ENCODE measurements at places on chromosomes 3 and 15.

DNA sequence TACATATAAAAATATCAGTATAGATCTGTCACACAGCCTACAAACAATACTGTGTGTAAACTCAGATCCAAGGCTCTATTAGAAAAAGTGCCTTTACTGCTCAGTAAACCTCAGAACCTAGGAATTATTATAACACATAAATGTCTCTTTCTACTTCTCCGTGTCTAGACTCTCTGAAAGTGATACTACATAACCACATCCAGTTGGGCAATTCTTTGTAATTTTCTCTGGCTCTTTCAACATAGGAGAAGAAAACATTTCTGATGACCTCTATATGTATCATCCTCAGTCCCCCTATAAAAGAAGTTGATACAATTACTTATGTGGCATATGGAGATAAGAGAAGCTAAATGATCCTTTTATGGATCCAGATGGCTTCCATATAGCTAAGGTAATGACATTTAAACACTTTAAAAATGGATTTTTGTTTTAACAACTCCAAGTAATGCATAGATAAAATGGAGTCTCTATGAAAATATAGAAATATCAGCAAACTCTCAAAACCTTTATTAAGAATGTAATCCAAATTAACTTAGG, 104.5 kb downstream of the LSAMP start:
- DNase-seq: no peak

GRCh38 chr3:194137008-194137505, 1.1 kb downstream of the HES1 start:
- DNase-seq: no peak

- DNase-seq: no peak
Measured at GRCh38 chr15:101807345-101807945, 4.1 kb downstream of the OR4F6 start.

DNA sequence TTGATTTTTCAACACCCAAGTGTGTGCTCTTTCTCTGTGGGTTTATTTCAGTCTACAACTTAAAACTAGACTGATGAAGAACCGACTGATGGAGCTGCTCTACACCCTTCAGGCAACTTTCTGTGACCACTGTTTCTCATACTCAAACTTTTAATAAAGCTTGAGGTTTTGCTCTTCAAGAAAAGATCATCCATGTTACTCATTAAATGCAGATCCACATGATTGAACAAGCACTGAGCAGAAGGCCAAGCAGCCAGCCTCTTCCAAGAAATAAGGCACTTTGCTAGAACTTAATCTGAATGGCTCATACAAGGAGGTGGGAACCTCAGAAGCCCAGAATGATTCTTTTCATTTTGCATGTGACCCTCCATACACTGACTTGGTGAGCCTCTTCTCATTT, 8.7 kb downstream of the SLC27A2 start:
- DNase-seq: no peak

- DNase-seq: no peak
Measured at GRCh38 chr3:189305412-189305811, 133.6 kb downstream of the TPRG1 start.

GRCh38 chr15:66850078-66850991, 148.3 kb downstream of the SMAD6 start:
- DNase-seq: no peak

- no peak for DNase-seq
Measured at GRCh38 chr3:71087143-71088018, 496.1 kb downstream of the FOXP1 start.

GRCh38 chr3:114730397-114730796, 416.7 kb downstream of the ZBTB20 start:
- DNase-seq: no peak

DNA sequence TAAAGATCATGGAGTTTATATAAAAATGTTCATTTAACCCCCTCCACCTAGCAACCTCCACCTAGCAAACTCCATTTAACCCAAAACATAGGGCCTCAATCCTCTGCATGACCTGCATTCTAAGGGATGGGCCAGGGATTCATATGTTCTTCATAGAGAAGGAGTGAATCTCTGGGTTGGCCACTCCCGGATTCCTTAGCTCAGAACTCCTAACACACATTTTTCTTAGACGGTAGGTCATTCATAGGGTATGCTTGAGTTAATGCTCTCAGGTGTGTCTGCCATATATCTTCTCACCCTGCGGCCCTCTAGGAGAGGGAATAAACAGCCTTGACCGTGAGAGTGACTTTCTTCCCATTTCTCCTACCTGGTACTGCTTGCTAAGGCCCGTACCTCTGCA, 102.0 kb upstream of the IGSF10 start:
- DNase-seq: no peak

GRCh38 chr3:46091741-46092701, 64.7 kb upstream of the XCR1 start:
- no peak for DNase-seq

DNA sequence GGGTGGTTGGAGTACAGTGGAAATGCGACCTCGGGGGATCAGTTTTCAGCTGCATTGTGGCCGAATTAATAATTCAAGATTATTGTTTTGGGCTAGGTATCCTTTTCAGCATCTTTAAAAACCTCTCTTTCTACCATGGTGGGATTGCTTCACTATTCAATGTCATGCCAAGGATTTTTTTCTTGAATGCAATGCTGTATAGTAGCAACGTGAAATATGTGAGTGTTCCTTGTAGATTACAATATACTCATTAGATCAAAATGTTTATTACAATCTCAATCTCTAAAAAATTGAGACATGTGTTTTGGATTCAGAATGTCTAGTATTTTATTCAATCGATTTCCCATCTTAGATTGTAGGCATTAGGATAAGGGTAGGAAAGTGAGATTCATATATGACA, 586.5 kb upstream of the TBL1XR1 start:
- no peak for DNase-seq

- no peak for DNase-seq
Measured at GRCh38 chr3:118536764-118537163, 497.9 kb downstream of the IGSF11 start.

DNA sequence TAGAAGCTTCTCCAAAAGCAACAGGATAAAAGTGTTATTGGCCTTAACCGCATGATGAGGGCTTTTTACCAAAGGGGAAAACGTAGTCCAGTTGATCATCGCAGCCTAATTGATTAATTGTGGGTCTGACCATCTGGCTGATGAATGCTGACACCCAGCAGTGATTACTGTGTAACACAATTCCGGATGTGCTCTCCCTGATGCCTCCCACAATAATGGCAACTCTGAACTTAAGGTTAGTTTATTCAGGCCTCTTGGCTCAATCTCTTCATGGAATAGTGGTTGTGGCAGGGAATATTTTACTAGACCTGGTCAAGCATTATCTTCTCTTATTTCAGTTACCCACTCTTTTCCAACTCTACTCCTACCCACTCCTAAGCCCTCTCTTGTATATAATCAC, 332.9 kb downstream of the TIGIT start:
- DNase-seq: no peak

DNA sequence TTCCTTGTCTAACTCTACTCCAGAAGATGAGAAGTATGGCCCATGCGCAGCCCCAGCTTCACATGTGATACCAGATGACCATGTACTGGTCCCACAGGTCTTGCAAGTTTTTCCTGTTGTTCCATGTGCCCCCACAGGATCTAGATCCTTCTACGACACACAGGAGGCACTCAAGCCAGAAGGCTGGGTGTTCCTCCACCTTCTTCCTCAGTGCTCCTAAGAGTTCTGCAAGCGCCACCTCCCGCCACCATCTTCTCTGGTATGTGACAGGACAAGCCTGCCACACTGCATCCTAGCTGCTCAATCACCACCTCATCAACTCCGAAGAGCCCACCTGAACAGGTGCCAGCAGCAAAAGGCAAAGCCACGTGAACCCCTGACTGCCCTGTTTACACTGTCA, 43.1 kb downstream of the XXYLT1 start:
- no peak for DNase-seq

DNA sequence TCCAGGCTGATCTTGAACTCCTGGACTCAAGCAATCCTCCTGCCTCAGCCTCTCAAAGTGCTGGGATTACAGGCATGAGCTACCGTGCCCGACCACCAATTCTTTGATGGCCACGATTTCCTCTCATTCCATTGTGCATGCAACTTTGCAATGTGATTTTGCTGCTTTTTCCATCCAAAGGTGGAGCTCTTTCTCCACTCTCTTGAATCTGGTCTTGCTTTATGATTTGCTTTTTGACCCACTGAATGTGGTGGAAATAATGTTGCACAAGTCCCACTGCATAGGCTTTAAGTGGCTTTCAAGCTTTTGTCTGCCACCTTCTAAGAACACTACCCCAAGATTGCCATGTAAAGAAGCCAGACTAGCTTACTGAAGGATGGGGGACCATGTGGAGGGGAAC, 10.6 kb downstream of the RPS27L start:
- no peak for DNase-seq

- no peak for DNase-seq
Measured at GRCh38 chr3:156250550-156250949, 130.2 kb downstream of the KCNAB1 start.

DNA sequence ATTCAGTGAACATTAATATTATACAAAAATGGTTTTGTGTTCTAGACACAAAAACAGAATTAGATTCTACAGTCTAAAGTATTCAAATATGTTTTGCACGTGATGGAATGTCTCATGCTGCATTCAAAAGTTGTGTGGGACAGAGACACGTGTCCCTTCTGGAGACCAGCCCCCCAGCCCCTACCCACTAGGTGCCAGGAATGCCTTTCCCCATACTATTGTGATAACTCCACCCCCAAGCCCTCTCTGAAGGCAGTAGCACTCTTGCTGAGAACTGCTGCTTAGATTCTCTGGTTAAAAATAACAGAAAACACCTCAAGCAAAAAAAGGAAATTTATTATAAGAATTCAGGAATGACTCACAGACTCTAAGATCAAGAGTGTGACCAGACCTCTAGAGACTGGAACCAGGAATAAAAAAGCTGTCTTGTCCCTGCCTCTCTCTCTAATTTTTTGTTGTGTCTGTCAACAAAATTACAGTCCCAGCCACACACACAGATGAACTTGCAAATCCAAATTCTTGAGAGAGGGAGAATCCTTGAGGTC, 57.7 kb downstream of the PXYLP1 start:
- DNase-seq: no peak

- no peak for DNase-seq
Measured at GRCh38 chr15:91252322-91252721, 152.3 kb downstream of the SV2B start.

GRCh38 chr3:153330901-153331300, 168.9 kb downstream of the RAP2B start:
- DNase-seq: no peak

- DNase-seq: no peak
Measured at GRCh38 chr15:62997441-62997840, 45.1 kb upstream of the TPM1 start.

- DNase-seq: no peak
Measured at GRCh38 chr15:28132524-28133275, 33.6 kb upstream of the OCA2 start.

DNA sequence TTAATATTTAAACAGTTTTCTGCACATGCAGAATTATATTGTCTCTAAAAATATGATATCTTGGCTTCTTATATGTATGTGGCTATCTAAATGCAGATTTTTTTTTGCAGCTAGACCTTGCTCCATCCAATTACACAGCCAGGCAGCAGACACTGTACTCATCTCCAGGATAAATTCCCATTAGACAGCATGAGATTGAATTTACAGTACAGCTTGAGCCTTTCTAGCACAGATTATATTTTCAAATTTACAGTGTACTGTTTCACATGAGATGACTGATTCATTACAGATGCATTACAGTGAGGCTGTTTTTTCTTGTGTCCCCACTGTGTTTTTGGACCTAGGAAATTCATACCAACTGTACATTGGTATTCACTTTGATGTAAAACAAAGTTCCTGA, 134.9 kb downstream of the OTOL1 start:
- DNase-seq: no peak

- no peak for DNase-seq
Measured at GRCh38 chr3:167160781-167161180, 219.3 kb downstream of the ZBBX start.

DNA sequence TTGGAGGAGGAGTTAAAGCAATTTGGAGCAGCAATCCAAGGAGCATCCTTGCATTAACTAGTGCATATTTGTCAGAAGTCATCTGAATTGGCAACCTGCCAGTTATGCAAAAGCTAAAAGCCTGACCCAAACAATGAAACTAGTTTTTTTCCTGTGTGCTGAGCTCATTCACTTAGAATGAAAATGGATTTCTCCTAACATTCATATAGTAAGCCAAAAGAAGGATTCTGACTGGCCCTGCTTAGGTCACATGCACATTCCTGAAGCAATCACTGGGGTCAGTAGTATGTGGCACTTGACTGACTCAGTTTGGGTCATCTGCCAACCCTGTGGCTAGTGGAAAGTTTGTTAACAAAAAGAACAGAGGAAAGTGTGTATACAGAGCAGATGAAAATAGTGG, 30.5 kb downstream of the OXSM start:
- no peak for DNase-seq

DNA sequence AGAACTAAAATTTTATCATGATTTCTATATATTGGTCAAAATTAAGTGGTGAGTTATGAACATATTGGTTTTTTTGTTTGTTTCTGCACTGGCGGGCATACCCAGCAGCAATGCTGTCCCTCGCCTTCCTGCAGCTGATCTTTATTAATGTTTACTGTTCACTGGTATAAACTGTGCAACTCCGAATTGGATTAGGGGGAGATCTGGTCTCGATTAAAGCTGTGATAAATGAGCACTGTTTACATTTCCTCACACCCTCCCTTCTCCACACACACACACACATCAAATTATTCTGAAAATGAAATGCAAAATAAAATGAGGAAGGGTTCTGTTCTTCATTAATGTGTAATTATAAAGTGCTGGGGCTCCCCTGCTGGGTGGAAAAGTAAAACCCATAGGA, 48.5 kb upstream of the DAZL start:
- no peak for DNase-seq

GRCh38 chr3:170697131-170697530, 111.3 kb upstream of the SLC7A14 start:
- no peak for DNase-seq

DNA sequence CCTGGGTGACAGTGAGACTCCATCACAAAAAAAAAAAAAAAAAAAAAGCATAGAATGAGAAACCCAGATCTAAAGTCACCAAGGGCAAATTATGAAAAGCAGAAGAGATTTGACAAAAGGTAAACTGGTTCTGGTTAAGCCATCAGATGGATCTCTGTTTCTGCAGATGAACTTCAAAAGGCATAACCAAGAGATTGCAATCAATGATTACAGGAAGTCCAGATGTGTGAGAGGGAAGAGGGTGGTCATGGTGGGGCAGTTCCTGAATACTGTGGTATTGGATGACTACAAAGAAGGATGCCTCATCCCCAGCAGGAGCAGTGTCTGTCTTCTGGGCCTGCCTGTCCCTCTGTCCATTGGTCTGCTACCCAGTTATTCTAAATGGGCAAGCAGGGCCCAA, 3.8 kb downstream of the P4HTM start:
- DNase-seq: no peak

GRCh38 chr15:62788224-62788623, 254.3 kb upstream of the TPM1 start:
- no peak for DNase-seq

DNA sequence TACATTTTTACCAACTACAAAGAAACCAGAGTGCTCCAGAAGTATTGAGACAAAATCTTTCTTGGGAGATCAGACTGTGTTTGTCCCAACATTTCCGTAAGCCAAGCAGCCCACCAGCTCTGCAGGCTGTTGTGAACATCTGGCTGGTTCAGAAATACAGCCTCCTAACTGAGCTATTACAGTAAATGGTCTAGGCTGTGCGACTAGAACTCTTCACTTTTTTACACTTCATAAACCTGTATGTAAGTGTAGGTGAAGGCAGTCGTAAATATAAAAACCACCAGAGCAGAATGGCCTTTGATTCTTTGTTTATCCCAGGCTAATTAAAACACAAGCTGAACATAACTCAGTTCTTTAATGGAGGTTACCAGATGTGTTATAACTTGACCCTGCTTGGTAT, 235.3 kb downstream of the ARRDC4 start:
- no peak for DNase-seq
